ENCODE measurements at places on chromosomes 4 and X. TPM values are rescaled to one million over a fixed set of nuclear protein-coding genes. Genes with fewer than 3 reads are reported as not detected.

The NUP62CL gene
- total RNA-seq, result 1.3 TPM

The ADH7 gene
- not detected for total RNA-seq

The GLUD2 gene
- 3.1 TPM for total RNA-seq

The SSR4 gene
- total RNA-seq, result 181 TPM

The CPZ gene
- 4.7 TPM for total RNA-seq

The CSAG3 gene
- not detected for total RNA-seq

The CDX4 gene
- not detected for total RNA-seq

The TRAM1L1 gene
- 5.1 TPM for total RNA-seq

The HSPA4L gene
- 29.7 TPM for total RNA-seq

The SASH3 gene
- total RNA-seq, result 21.8 TPM

The PPP1R3F gene
- 3.5 TPM for total RNA-seq

The TRIM2 gene
- total RNA-seq, result 70.4 TPM

The OTC gene
- not detected for total RNA-seq

The NUDT10 gene
- total RNA-seq, result 1.3 TPM

The IL13RA2 gene
- total RNA-seq, result 0.33 TPM

The TLR6 gene
- 2.8 TPM for total RNA-seq

The SOX3 gene
- total RNA-seq, result 0.28 TPM

The RPL9 gene
- total RNA-seq, result 3,860 TPM

The DKK2 gene
- total RNA-seq, result 0.54 TPM

The RHOXF1 gene
- total RNA-seq, result not detected

The CFI gene
- total RNA-seq, result 102 TPM

The RTL5 gene
- total RNA-seq, result 6.0 TPM

The GYPB gene
- not detected for total RNA-seq

The RWDD4 gene
- 51.3 TPM for total RNA-seq

The TLL1 gene
- 2.7 TPM for total RNA-seq

The DNAAF6 gene
- total RNA-seq, result not detected

The CTAG2 gene
- total RNA-seq, result not detected

The SYN1 gene
- 3.9 TPM for total RNA-seq

The AP1AR gene
- 26.6 TPM for total RNA-seq

The MRPS18C gene
- total RNA-seq, result 69.0 TPM

The FAM114A1 gene
- 191 TPM for total RNA-seq

The PDZD4 gene
- total RNA-seq, result 0.69 TPM

The PQBP1 gene
- 123 TPM for total RNA-seq

The HSFX3 gene
- total RNA-seq, result not detected

The ENAM gene
- total RNA-seq, result not detected

The ZNF732 gene
- total RNA-seq, result 0.78 TPM

The HPSE gene
- 2.1 TPM for total RNA-seq

The DUX4 gene
- not detected for total RNA-seq

The NDP gene
- not detected for total RNA-seq

The ATXN3L gene
- not detected for total RNA-seq

The SSX3 gene
- not detected for total RNA-seq

The NXF2B gene
- 0.06 TPM for total RNA-seq

The INTS12 gene
- 16.7 TPM for total RNA-seq

The TENM3 gene
- total RNA-seq, result 43.2 TPM

The ADGRG4 gene
- total RNA-seq, result 0.04 TPM

The BEND2 gene
- not detected for total RNA-seq

The KLHL13 gene
- 8.7 TPM for total RNA-seq

The CENPI gene
- total RNA-seq, result 0.69 TPM

The COL25A1 gene
- 0.46 TPM for total RNA-seq
